Substantia nigra (tissue), 51 donors: ENCODE measurements at places on chromosomes 2 and 18.

- DNase-seq = no peak
These were observed 82.3 kb downstream of the ARL4C start for GRCh38 chr2:234414596-234414995.

GRCh38 chr2:6793371-6793770 lies 72.3 kb downstream of the CMPK2 start:
- DNase-seq = no peak

DNA sequence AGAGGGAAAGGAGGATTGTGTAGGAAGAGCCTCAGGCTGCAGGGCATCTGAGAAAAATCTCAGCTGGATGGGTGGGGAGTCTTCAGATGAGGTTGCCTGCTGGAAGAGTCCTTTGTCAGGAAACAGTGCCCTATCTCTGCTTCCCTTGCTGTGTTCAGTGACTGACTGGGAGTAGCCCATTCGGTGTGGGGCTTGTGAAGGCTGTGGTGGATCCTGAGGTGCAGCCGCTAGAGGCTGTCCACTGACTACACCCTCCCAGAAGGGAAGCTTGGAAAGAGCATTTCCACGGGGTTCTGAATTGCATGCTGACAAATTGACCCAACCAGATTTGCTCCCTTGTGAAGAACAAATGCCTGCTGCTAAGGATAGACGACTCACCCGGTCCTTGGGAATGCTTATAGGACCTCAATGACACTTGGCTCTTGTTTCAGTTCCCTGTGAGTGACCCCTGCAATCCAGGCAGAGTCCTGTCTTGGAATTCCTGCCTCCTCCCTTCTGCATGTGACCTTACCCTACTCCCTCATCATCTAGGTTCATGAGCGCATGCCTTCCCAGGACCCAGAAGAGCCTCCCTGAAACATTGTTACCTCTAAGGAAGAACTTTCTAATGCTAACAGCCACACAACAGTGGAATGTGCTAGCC lies 109.7 kb upstream of the FAM136A start:
- DNase-seq = no peak

- DNase-seq = no peak
These were observed 65.7 kb downstream of the LRRTM1 start for GRCh38 chr2:80238692-80239469.

DNA sequence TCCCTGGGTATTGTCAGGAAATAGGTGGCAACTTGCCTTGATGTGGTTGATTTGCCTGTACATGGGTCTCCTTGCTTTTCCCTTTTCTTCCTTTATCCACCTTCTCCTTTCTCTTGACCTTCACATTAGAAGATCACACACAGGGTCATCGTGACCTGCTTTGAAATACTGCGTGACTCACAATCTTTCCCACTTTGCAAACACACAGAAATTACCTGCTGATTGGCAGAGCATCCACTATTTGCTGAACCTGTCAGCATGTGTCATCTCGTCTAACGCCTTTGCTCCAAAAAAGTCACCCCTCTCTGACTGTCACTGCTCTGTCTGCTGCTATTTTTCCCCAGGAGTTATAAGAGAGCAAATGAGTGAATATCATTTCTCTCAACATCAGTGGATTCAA lies 60.8 kb downstream of the MYO3B start:
- DNase-seq = no peak

- no peak for DNase-seq
These were observed 86.8 kb downstream of the CLIP4 start for GRCh38 chr2:29201979-29202378.

DNA sequence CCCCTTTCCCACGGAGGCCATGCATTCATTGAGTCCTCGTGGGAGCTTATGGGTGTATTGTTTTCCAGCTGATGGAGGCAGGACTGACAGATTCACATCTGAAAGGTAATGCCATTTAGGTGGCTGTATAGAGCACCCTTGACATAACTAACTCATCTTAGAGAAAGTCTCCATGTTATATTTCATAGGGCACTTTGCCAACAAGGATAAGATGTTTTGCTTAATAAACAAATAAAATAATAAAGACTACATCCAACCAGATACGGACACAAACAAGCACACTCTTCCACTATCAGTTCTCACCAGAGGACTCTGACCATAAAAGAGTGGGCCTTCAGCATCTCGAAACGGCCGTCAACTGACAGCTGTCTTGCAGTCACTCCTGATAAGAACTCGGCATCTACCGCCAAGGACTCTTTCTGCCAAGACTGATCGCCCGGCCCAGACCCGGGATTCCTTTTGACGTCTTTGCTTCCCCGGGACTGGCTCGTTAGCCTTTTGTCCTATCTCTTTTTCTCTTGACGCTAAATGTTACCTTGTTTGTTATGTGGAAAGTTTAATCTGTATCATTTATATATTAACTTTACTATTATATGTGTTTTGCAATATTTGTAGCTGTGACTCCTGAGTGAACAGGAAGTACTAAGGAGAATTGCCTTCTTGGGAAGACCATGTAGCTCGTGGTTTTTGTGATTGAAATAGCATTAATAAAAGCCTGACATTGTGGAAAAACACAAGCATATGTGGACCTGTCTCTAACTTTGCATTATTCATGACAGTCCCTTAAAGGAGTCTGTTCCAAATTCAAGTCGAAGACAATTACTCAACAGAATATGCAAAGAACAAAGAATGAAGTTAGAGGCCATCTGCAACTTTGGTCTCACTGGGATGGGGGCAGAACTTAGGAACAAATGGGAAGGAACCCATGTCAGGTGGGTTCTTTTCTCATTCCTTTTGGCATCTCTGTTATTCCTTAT lies 195.1 kb downstream of the LPIN1 start:
- no peak for DNase-seq

GRCh38 chr2:153132418-153132817 lies 346.1 kb downstream of the RPRM start:
- DNase-seq = no peak

- DNase-seq = no peak
These were observed 808.1 kb downstream of the DCC start for GRCh38 chr18:53148123-53148522.

DNA sequence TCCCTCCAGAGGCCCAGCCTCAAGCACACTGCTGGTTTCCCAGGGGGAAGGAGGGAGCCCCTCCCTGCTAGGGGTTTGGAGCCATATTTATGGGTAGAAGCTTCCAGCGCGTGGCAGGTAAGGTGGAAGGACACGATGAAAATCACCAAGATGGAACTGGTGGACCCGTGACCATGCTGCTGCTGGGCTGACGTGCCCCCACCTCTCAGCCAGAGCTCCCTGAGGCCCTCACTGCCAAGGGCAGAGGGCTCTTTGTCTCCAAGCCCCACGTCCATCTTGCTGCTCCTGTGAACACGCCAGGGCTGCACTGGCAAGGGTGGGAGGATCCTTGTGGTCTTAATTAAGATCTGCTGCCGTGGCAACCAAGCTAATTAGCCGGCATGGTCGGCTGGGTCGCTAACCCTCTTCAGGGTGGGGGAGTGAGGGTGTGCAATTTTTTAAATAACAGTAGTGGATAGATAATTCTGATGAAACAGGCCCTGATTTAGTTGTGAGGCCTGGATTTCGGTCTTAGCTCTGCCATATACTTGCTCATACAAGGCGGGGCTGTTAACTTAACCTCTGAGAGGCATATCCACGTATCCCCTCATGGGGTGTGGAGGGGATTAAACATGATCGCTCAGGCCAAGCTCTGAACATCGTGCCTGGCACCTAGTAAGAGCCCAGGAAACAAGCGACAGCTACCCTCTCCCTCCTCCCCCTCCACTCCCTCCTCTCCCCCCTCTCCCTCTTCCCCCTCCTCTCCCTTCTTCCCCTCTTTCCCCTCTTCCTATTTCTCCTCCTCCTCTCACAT lies 232.8 kb downstream of the CELF4 start:
- DNase-seq = no peak

- DNase-seq = no peak
These were observed 16.0 kb upstream of the NPPC start for GRCh38 chr2:231942180-231942579.

GRCh38 chr18:12750076-12750714 lies 47.4 kb downstream of the PSMG2 start:
- DNase-seq = no peak

- no peak for DNase-seq
These were observed 945.5 kb downstream of the EPHA4 start for GRCh38 chr2:220626603-220627002.

DNA sequence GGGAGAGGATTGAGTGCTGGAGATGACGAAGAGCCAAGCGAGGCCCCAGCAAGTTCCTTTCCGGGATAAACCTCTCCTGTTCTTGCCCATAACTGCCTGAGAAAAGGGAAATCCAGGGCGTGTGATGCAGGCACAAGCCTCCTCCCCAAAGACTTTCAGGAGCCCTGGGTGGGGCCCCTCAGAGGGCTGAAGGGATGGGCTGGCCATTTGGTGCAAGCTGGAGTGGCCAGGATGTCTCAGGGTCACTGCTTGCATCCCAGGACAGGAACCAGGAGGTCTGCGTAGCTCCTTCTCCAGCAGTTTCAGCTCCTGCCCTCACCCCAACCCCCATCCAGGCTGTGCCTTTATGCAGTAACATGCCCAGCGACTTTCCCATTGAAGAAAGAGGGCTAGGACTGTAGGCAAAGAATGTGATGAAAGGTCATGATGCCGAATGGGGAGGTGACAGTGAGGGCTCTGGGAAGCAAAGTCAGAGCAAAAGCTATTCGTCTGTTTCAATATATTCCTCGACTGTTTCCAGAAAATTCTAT lies 80.2 kb downstream of the PXDN start:
- no peak for DNase-seq

GRCh38 chr2:26195040-26195984 lies 22.4 kb downstream of the GAREM2 start:
- DNase-seq = no peak

- no peak for DNase-seq
These were observed 11.0 kb upstream of the CXCR4 start for GRCh38 chr2:136128905-136129304.

DNA sequence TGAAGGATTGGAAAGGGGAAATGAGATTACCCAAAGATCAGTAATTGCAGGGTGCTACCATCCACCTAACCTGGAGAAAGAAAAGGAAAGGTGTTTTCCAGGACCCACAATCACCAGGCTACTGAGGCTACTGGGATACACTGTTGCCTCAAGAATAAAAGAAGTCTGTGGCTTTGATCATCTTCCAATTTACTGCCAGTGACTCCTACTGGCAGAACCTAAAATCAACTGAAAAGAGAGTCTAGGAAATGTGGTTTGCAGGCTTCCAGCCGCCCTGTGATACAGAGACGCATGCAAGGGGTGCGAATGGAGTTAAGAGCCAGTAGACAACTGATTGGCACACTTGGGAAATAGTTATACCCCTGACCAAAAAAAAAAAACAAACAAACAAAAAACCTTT lies 16.6 kb upstream of the TTL start:
- DNase-seq = no peak

DNA sequence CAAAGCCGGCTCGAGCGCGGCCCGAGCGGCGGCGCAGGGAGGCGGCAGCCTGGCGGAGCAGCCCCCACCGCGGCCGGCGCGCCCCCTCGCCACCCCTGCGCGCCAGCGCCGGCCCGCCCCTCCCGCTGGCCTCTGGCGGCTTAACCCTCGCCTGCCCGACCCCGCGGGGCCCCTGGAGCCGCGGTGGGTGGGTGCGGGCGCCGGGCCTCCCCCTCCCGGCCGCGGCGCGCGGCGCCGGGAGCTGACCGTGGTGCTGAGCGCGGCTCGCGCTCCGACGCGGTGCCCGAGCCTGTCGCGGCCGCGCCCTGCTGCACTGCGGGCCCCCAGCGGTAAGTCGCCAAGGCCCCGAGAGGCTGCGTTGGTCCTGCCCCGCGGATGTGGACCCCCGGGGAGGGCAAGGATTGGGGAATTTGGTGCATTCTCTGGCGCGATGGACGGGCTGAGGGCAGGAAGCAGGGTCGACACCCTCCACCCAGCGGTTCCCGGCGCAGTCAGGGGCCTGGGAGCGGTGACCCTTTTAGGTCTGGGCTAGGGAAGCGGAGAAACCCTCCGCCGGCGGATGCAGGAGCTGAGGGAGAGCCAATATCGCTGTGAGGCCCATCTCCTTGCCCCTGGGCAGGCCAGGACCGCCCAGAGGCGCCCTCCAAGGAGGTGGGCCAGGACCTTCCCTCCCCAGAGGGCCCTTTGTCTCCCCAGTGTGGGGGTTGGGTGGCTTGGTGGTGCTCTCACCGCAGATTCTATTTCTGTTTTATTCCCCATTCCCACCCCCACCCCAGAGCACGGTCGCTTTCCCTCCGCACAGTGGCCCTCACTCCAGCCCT lies 923 bp downstream of the AMER3 start:
- DNase-seq = no peak

DNA sequence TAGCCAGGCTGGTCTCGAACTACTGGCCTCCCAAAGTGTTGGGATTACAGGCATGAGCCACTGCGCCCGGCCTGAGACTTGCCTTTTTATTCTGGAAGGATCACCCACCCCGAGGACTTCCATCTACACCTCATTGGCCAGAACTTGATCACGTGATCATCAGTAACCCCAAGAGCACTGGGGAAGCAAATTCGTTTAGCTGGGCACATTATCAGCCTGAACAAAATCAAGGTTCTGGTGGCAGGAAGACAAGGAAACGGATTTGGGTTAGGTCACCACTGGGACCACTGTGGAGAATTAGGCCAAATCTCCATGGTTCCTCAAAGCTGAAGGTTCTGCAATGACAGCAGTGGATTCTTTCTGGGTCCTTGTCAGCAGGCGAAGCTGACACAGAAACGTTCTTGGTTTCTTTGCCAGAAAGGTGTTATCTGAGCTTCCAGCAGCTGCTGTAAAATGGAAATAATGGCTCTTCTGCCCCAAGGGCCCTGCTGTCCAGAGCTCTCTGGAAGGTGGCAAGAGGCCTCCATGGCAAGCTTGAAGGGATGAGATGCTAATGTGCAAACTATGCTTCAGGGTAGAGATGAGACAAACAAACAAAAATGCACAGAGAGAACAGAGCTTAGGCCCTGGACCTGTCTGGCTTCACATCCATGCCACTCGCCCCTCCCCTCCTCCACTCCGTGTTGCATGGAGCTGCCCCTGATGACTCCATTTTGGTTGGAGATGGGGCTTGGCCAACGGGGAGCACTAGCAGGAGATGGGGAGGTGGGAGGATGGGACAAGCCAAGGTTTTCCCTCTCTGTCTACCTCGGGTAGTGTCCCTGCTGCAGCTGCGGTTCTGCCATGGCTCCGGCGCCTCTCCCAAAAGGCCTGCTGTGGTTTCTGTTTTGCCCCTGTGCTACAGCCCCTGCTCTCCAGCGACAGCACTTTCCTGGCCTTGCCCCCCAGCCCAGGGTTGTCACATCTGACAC lies 28.4 kb downstream of the TMEM177 start:
- DNase-seq = no peak

DNA sequence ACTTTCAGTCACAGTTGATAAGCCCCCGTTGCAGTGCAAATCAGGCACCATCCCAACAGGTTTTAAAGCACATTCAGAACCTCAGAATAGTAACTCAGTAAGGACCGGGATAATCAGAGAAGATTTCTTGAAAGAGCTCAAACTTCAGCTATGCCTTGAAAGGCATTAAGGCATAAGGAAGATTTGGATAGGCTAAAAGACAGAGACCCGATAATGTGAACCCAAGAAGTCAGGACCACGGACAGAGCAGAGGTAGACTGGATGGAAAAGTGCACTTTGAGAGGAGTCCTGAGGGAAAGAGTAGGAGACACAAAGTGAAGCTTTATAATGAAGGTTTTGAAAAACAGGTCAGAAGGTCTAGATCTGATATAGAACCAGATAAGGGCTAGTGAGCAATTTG lies 36.9 kb upstream of the KLF7 start:
- no peak for DNase-seq

GRCh38 chr2:8925411-8925810 lies 78.1 kb downstream of the MBOAT2 start:
- DNase-seq = no peak

- no peak for DNase-seq
These were observed 521 bp downstream of the MYCN start for GRCh38 chr2:15940661-15941480.
